Activated CD4-positive, CD25-positive, alpha-beta regulatory T cell treated with anti-CD3 and anti-CD28 coated beads, Interleukin-2, amount 50 U/mL, for 72 hours (primary cell): ENCODE measurements at places on chromosomes 3 and 15.

DNA sequence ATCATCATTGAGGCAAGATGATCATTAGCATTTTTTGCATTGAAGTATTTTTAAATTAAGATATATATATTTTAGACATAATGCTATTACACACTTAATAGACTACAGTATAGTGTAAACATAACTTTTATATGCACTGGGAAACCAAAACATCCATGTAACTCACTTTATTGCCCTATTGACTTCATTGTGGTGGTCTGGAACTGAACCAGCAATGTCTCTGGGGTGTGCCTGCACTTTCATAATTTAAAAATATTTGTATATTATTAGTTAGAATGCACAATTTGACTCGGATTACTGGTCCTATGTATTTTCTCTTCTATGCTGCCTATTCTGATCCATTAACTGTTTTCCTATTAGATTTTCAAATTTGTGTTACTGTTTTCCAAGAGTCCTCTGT lies 109.1 kb upstream of the SPATA12 start:
- DNase-seq: no peak

DNA sequence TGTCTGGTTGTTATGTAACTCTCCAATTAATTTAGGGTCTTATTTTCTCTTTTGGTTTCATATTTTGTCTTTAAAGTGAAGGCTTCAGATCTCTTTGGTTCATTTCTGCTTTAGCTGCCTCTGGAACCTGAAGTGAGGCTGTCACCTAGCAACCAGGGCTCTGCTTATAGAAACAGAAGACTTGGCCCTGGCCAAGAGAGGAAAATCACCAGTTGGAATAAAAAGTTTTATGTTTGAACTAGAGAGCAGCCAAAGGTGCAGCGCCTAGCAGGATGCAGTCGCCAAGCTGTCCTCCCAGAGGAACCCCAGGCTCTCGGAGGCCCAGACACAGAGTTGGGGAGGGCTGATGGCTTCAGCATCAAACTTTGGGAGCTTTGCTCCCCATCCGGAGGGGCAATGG lies 41.1 kb downstream of the LYZL4 start:
- no peak for DNase-seq

GRCh38 chr3:54986294-54986693 lies 58.4 kb upstream of the LRTM1 start:
- no peak for DNase-seq

- no peak for DNase-seq
Observed at GRCh38 chr15:51494411-51495314, 127.9 kb downstream of the DMXL2 start.

DNA sequence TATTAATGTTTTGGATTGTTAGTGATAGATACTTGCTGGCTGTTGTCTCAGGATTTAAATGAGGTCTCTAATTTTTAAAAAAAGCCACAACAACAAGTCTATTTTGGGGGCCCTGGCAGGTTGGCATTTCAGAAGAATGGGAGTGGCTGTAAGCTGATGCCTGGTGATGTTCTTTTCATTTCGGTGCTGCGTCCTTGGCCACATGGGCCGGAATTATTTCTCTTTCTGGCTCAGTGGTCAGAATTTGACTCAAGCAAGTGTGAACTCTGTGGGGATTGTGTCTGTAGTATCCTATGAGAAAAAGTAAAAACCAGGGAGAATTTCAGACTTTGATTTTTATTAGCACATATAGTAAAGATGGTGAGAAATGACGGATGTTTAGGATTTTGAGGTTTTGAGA lies 203.0 kb downstream of the AKAP13 start:
- DNase-seq: no peak

DNA sequence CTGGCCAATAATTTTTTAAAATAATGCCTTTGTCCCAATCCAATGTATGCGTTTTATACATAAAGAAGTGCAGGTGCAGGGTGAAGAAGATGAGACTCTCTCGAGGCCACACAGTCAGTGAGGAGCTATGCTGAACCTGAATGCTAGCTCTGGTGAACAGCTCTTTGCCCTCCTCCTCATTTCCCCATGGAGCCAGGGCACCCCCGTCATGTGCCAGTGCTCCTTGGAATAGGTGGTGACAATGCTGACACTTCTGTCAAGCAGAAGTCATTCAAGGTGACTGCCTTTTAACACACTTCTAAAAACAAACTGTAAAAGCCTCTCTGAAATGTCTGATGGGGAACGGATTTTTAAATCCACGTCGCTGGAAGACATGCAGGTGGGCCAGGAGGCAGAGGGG lies 162.4 kb upstream of the WNT5A start:
- DNase-seq: no peak

- DNase-seq: no peak
Observed at GRCh38 chr3:24226397-24226796, 268.3 kb downstream of the THRB start.

GRCh38 chr15:98904544-98904943 lies 103.0 kb downstream of the PGPEP1L start:
- DNase-seq: no peak

DNA sequence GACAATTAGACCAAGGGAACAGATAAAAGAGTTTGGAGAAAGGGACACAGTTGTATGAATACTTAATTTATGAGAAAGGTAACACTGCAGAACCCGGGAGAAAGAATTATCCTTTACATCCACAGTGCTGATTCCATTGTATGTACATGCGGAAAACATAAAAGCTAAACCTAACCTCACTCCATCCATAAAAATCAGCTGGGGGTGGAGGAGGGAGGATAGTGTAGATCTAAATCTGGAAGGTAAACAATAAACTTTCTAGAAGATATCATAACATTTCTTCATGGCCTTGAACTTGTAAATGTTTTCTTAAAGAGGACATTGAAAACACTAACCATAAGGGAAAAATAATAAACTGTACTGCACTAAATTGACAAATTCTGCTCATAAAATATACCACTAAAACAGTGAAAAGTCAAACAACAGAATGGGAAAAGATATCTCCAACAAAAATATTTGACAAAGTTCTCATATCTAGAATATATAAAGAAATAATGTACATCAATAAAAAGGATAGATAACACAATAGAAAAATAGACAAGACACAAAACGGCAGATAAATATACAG lies 220.5 kb downstream of the DPH6 start:
- no peak for DNase-seq

- DNase-seq: peak; percentile 1
Observed at GRCh38 chr15:68303134-68303533, 25.6 kb downstream of the FEM1B start.

GRCh38 chr15:89334510-89335297 lies at the start of gene POLG:
Gene POLG (minus strand): TSS chr15:89334824. CDS start chr15:89333754, 1,070 bp downstream.
- DNase-seq: peak; percentile 99

GRCh38 chr3:104291437-104291851 lies 1075.3 kb upstream of the ALCAM start:
- DNase-seq: no peak

GRCh38 chr3:46221938-46222337 lies 13.8 kb upstream of the CCR1 start:
- no peak for DNase-seq

DNA sequence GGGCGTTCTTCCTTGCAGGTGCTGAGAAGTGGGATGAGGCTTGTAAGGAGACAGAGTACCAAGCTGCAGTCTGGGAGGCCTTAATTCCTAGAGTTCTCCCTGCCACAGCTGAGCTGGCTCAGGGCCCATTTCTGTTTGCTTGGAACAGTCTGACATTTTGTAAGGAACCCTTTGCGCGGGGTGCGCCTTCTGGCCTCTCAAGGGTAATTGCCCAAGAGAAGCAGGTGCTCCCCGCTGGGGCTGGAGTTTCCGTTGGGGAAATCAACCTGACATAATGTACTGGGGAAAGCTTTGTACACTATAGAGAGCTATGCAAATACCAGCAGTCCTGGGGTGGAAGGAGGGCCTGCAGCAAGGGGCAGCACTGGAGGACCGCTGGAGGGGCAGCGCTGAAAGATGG lies 83.6 kb downstream of the HMG20A start:
- no peak for DNase-seq

DNA sequence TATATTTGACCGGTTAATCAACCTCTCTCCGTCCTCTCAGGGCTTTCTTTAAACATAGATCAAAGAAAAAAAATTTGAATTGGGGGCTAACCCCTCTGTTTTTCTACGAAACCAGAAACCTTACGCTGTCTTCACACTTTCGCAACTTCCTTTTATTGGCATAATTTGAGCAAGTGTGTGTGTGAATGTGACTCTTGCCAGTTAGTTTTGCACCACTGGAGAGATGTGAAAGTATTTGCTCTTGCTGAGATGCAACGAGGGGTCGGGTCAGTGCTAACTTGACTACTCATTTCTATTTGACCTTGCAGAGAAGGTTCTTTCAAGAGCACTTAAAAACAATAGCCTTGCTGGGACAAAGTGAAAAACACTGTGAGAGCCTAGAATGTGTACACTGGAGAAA lies 81.2 kb downstream of the FAM43A start:
- no peak for DNase-seq

- DNase-seq: no peak
Observed at GRCh38 chr15:66535056-66535455, 29.9 kb downstream of the ZWILCH start.

DNA sequence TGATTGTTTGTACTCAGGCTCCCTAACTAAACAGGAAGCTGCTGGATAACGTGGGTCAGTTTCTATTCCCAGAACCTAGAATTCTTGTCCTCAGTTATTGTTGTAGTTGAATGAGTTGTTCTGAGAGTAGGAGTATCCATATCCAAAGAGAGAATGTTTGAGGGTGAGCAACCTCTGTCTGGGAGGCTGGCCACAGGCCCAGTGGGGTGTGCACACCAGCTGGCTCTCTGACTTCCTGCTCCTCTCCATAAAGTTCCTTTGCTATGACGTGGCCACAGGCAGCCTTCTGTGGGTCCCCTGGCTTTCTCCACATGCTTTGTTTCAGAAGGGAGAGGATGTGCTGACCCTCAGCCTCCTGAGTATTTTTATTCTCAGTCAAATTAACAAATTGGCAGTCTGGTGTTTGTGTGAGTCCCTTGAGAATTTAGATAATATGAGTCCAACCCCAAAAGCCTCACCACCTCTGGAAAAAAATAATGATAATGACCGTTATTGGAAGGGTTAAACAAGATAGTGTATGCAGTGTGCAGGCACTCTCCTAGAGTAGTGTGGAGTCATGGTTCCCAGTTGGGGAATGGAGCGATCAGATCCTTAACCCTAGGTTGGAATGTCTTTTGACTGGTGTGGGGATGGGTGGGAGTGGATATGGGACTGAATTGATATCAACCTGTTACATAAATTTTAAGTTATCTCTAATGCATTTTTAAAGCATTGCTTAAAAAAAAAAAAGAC lies 47.6 kb upstream of the MED12L start:
- DNase-seq: no peak

- DNase-seq: no peak
Observed at GRCh38 chr15:42171122-42171521, 14.7 kb upstream of the PLA2G4F start.

DNA sequence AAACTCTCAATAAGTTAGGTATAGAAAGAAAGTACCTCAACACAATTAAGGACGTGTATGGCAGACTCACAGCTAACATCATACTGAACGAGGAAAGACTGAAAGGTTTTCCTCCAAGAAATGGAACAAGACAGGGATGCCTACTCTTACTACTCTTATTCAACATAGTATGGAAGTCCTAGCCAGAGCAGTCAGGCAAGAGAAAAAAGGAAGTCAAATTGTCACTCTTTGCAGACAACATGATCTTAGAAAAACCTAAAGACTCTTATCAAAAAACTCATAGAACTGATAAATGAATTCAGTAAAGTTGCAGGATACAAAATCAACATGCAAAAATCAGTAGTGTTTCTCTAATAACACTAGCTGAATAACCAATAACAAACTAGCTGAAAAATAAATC lies 96.0 kb downstream of the C3orf70 start:
- no peak for DNase-seq

- DNase-seq: no peak
Observed at GRCh38 chr3:21654662-21655061, 96.3 kb downstream of the ZNF385D start.

GRCh38 chr3:124297062-124297980 lies 305.4 kb upstream of the ROPN1 start:
- no peak for DNase-seq

- no peak for DNase-seq
Observed at GRCh38 chr15:34628577-34629152, 45.2 kb upstream of the GOLGA8B start.

DNA sequence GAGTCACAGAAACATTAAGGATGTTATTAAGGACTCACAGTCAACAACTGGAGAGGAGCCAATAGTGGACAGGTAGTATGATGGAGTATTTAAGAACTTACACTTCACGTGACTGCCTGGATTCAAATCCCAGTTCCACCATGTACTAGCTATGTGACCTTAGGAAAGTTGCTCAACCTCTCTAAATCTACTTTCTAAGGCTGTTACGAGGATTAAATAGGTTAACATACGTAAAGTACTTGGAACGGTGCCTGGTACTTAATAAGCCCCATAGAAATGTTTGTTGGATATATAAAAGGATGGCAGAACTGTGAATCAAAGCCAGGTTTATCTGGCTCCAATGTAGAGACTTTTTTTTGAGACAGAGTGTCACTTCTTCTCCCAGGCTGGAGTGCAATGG lies 24.4 kb downstream of the THRB start:
- no peak for DNase-seq

- DNase-seq: no peak
Observed at GRCh38 chr15:43208052-43209002, 12.5 kb downstream of the EPB42 start.
